ENCODE measurements at places on chromosomes 5 and 9.

DNA sequence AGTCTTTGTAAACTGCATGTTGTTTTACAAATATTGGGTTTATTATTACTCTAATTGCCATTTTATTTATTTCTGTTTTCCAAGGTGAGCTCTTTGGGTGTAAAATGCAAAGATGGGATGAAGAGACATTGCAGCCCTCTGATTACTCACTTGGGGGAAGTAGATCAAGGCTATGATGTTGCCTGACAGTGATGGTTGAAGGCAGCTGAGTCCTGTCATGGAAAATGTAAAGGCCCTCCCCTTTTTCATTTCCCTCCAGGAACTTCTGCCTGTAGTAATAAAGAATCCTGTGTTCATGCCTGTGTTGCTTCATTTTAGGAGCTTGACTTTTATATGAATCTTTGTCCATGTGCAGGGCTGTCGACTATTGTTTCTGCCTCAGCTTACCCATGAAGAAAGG, 605.4 kb upstream of the CLINT1 start:
- no peak for DNase-seq

- DNase-seq: no peak
These were observed 185.7 kb downstream of the NR3C1 start for GRCh38 chr5:143217804-143218160.

DNA sequence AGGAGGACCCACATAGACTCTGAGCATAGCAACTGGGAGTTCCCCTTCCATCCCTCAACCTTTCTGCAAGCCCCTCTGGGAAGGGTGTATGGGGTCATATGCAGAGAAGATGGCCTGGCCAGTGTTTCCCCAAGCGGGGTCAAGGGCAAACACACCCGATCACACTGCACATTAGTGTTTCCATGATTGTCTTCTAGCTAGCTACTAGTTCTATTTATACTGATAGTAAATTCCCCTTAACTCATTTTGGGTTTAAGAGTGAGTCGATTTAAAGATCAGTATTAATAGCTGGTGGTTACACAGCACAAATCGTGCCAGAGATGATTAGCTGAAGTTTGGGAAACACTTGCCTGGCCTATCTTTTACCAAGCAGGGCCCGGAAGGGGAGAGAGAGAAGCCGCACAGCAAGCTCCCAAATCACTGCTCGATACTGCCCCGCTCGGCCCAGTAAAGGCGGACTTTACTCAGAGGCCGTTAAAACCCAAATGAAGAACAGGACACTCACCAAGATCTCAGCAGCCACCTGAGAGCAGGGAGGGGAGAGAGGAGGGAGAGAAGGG, 29.4 kb upstream of the TNIP1 start:
- no peak for DNase-seq

DNA sequence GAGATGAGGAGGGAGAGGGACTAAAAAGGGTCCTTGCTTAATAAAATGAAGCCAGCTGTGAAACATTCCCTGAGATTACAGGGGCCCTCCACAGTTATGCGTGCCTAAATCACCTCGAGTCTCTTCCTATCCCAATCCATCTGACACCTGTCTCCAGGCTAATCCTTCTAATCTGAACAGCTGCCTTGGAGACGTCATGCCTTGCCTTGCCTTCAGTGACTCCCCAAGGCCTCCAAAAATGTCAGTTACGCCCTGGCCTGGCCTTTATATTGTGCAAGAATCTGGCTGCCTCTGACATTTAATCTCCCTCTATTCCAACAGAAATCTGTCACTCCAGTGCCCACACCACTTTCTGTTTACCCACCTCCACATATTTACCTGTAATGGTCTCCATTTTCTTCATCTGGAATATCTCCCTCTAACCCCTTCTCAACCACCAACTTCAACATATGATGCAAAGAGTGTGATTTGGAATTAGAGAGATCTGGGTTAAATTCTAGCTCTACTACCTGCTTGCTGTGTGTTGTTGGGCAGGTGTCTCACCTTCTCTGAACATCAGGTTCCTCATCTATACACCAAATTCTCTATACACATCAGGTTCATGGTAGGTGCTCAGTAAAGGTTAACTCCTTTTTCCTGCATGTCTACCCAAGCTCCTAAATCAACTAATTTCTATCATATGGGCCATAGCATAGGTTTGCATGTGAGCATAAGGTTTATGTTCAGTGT, 57.9 kb downstream of the PTCD2 start:
- DNase-seq: no peak

DNA sequence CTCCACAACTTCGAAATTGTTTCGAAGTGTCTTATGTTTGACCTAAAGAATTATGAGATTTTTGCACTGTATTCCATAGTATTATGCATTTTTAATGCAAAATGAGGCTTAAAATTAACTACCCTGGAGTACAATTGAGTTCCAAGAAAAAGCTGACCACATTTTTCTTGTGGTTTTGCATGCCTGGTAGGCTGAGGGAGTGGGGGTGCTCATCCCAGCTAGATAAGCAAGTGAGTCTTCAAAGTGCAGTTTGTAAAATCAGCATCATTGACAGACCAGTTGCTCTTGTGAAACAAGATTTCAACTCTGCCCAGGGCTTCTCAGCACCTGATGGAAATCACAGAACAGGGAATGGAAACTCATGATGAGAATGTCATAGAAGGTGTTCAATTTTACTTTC, 17.0 kb upstream of the NDUFS4 start:
- no peak for DNase-seq

GRCh38 chr9:5352637-5353248, 13.1 kb upstream of the RLN1 start:
- no peak for DNase-seq

- DNase-seq: no peak
These were observed 657 bp downstream of the MTRR start for GRCh38 chr5:7869474-7870136.

- DNase-seq: no peak
These were observed 122.6 kb downstream of the FBXL17 start for GRCh38 chr5:108259306-108259705.

Measured in GM19239 (cell line).